ENCODE measurements at places on chromosomes 5 and 9.

DNA sequence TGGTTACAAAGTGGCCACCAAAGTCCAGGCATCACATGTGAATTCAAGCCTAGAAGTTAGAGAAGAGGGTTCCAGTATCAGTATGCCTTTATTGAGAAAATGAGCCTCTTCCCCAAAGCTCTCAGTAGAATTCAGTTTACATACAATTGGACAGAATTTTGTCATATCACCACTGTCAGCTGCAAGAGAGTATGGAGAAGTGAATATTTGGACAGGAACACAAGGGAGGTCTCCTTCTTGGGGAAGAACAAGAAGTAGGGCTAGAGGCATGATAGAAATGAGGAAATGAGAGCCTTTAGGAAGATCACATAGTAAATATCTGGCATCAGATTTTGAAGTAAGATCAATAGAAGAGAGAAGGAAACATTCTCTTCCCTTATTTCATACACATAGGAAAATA, 27.8 kb upstream of the VLDLR start:
- DNase-seq: no peak

DNA sequence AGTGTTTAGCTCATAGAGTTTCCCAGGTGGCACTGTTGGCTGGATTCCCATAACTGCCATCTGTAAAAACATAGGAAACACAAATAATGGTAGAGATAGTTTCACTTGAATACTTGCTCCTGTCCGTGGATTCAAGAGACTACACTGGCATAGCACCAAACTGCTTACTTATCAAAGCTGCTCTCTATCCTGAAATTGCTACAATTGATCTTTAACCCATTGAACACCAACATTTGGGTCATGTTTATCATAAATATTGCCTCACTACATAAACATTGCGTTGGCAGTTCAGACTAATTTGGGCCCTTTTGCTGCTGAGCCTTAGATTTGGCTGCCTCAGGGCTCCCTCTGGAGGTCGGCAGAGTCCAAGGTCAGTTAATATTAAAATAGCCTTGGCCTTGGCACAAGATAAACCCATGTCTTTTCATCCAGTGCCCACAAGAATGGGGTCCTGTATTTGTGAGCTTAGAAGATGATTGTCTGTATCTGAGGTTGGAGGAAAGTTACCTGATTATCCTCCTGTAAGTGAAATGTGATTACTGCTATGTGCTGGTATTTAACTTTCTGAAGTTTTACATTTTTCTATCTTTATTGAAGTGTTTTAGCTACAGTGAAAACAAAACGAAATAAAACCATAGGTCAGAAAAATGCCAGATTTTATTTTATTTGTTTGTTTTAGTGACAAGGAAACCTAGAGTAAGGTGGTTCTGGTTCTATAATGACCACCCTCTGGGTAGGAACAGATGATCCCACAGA, 4.0 kb upstream of the RANBP3L start:
- DNase-seq: peak; percentile 41

DNA sequence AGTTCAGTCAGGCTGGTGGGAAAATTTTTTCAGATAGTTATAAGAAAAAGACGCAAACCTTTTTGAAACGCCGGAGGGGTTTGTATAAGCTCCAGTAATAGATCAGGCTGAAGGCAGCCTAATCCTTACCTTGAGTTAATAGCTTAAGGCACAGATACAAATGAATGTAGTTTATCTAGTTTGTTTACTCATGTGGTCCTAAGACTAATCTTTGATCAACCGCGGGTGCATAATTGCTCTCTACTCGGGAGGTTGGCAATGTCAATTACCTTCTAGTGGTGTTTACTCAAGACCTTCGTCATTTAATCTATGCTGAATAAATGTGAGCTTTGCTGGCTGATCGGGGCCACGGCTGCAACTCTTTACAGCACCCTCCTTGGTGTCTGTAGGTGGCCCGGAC, 665 bp upstream of the INSL4 start:
- DNase-seq: no peak

DNA sequence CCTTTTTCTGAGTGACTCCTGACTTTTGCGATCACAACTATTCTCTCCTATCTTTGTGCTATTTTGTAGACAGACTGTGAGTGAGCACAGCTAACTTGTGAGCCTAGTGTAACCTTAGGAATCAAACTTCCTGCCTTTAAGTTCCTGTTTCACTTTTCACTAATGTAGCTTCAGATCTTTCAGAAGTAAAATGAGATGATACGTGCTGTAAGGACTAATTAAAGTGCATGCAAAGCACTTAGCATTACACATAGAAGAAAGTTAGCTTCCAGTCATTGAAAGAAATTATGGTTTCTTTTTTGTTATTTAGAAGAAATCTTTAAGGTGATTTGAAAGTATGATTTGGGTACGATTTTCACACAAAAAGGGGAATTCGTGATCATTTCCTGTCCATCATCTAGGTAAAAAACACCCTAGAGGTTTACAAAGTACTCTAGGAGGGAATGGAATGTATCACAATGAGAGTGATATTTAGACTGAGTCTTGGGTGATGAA, 122.7 kb downstream of the ST8SIA4 start:
- DNase-seq: no peak

- DNase-seq: no peak
These were observed 19.9 kb upstream of the HMHB1 start for GRCh38 chr5:143791848-143792731.

DNA sequence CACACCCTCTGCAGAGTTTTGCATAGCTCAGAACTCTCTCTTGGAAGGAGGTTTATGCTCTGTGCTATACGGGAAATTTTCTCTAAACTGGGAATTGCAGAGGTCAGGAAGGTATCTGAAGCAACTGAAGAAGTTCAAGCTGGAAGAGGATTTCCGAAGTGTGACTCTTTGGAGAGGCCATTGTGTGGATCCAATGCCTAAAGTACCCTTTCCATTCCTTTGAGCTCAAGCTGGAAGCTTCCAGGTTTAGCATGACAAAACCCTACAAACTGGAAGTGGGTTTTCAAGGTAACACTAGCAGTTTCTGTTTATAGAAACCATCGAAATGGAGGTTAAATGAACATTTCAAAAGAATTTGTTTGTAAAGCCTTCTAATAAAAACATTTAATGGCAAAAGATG, 187.1 kb downstream of the CFAP90 start:
- no peak for DNase-seq

- no peak for DNase-seq
These were observed 16.0 kb downstream of the SLC36A1 start for GRCh38 chr5:151463137-151464029.

DNA sequence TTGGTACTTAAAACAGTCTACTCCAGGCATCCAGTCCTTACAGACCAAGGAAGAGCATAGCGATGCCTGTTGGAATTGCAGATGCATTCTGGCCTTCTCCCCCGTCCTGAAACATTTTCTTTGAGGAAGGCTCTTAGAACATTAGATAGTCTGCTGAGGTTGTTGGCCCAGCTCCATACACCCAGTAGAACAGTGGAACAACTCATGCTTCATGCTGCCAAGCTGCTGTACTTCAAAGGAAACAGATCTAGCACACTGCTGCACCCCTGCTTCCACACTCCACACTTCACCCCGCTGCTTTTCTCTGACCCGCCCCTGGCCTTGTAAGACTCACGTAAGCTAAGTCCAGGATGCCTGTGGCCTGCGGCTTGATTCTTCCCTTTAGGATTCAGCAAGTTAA, 33.4 kb upstream of the NCS1 start:
- DNase-seq: peak; percentile 37

DNA sequence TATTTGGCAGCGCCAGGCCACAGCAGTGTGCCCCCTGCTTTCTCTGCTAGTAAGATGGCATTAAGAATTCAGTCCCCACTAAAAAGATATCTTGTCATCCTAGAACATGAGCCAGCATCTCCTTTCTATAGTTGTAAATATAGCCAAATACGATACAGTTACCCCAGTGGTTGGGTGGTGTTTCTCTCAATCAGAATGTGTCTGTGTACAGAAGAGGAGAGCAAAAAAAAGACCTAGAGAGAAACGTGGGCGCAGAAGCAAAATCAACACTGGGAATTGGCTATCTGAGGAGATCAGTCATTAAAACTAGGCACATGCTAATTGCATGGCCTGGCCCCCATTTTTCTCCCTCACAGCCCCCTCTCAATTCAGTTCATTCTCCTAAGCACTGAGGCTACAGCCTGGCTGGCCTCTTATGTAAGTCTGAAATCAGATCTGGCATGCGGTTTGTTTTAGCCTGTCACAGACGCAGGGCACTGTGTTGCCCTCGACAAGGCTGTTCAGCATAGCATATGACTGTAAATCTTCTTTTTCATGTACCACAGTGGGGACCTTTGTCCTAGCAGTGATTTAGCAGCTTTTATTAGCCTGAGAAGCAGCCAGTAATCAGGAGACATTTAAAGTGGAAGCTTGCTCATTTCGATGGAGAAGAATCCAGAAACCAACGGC, 57.8 kb downstream of the RORB start:
- no peak for DNase-seq

DNA sequence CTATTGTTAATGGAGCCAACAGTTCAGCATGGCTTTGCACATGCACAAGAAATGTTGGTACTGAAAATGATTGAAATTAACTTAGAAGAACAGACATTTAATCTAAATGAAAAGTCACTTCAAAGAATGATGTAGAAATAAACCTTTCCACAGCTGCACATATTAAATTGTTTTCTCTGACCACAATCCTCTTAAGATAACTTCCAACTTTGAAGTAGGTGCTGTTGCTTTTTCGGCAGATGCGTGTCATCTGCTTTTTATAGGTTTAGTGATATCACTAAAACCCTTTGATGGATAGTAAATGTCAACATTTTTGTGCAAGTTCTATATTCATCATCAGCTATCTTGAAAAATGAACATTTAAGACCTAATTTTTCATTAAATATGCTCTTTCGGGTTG, 25.3 kb upstream of the SLC1A3 start:
- no peak for DNase-seq

GRCh38 chr5:78699552-78700153, 51.1 kb upstream of the LHFPL2 start:
- peak; percentile 98 for DNase-seq

- no peak for DNase-seq
These were observed 158.9 kb downstream of the HINT1 start for GRCh38 chr5:131005963-131006684.

DNA sequence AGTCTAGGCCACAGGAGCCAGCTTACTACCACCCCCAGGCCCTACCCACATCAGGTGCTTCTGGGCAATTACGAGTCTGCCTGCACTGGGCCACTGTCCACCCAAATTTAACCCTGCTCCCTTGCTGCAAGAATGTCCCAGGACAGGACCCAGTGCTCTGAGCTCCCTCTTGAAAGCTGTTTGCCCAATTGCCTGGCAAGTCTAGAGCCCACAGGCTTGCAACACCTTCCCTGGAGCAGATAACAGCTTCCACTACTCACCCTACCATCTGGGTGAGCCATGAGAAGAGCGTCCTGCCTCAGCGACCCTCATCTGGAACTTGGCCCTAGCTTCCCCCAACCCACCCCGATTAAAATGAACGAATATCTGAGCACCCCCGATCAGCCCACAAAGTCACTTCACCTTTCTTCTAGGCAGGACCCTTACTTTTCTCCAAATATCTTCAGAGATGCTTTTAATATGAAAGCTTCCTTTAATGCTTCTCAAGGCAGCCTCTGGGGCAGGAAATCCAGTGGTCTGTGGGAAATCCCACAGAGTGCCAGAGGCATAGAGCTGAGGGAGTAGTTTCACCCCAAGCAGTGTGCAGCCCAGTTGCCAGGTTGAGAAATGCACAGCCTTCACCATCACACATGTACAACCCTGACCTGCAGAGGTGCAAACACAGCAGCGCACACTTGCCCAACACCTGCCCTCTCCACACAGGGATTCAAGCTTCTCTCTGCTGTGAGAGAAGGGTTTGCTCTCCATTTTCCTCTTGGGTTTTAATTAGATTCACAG, 10.6 kb downstream of the ACSL6 start:
- DNase-seq: no peak

DNA sequence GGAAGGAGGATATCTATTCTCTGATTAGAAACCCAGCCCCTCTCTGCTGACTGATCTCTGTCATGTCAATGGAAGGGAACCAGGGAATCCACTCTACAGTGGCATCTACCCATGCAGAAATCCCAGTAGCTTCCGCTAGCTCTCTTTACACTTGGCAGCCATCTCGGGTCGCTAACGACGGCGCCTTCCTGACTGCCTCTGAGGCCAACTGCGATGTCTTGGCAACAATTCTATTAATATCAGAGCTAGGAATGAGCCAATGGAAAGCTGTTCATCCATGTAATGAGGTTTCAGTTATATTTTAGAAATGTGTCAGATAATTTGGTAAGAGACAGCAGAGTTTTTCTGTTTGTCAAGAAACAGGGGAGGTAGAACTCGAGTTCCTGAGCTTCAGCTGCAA, 67.6 kb upstream of the ATP10B start:
- no peak for DNase-seq

- no peak for DNase-seq
These were observed 2.8 kb upstream of the RUSC2 start for GRCh38 chr9:35487081-35487480.

- DNase-seq: no peak
These were observed 8.7 kb upstream of the AGPAT2 start for GRCh38 chr9:136695955-136696354.

DNA sequence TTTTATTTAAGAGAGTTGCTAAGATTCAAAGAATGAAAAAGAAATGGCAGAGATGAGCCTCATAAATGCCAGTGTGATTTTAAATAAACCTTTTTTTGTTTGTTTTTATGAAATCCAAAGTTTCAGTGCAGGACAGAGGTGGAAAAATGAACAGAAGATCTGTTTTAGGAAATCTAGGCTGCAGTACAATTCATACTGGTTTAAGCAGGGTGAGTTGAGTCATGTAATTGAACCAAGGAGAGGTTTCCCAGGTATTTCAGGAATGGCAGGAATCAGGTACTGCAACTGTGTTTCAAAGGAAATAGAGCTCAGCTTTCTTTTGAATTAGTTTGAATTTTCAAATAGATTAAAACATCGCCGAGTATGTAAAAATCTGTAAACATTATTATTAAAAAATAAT, 3.0 kb upstream of the ANKRD31 start:
- DNase-seq: peak; percentile 8

- DNase-seq: no peak
These were observed 197.9 kb downstream of the TLE4 start for GRCh38 chr9:79769476-79770275.

GRCh38 chr5:109318455-109319108, 91.2 kb downstream of the PJA2 start:
- no peak for DNase-seq

- DNase-seq: no peak
These were observed 140.0 kb downstream of the PBX3 start for GRCh38 chr9:125887172-125887571.

DNA sequence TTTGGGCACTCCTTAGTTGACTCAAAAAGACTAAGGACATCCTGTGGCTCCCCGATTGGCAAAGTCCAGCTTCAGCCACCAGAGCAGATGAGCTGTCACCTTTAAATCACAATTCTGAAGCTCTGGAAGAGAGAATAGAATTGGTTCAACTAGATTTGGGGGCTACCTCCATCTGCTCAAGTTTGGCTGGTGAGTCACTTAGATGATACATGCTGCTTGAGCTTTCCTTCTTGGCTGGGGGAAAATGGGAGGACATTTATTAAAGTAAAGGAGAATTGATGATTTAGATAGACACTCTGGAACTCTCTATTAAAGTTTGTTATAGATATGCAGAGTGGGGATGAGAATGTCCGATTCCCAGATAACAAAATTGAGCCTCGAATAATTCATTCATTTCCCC, 30.0 kb upstream of the GRIA1 start:
- DNase-seq: no peak

GRCh38 chr5:132392411-132392810, 22.9 kb downstream of the SLC22A5 start:
- no peak for DNase-seq
